GM12864 (cell line): ENCODE measurements at places on chromosomes 1 and 21.
A peak's percentile ranks its signal among the peaks of the same experiment; 100 is the strongest.

- no peak for DNase-seq
Observed at GRCh38 chr1:206074839-206075238, 21.9 kb downstream of the RHEX start.

DNA sequence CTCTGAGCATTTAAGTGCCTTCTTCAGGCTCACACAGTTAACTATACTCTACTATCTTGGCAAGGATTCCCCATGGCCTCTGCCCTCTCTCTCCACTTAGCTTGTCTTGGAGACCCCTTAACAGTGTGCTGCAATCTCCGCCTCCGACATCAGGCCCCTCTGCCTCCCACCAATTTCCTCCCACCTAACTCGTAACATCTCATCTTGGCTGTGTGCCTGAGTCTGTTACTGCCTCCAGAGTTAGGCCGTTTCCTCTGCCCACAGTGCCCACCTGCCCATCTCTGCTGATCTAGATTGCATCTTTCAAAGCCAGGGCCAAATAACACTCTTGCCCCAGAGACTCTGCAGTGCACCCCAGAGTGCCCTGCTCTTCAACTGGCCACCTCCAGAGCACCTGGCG is 244.3 kb upstream of the TMEM51 start:
- no peak for DNase-seq

GRCh38 chr1:212294983-212295382 is 9.8 kb downstream of the PPP2R5A start:
- no peak for DNase-seq

GRCh38 chr1:116123837-116124533 is 12.8 kb downstream of the MAB21L3 start:
- no peak for DNase-seq

DNA sequence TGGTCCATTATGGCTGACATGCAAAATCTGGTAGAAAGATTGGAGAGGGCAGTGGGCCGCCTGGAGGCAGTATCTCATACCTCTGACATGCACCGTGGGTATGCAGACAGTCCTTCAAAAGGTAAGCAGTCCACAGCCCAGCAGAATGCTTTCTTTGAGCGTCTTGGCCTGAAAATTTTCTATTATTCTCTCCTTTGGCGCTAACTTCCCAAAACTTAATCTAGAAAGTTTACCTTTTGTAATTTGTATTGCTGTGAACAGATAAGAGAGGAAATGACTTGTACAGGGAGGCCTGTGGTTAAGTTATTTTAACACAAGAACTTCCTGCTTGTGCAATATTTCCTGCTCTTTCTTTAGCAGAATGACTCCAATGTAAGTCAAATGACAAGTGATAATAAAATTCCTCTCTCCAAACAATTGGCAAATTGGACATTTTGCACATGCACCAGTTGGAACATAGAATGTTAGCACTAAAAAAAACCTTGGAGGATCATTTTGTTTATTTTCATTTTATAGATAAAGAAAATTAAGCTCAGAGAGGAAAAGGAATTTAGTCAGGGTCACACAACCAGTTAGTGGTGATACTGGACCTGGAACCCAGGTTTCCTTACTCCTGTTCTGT is 18.9 kb downstream of the CAP1 start:
- DNase-seq = peak; percentile 36

GRCh38 chr1:28519946-28520725 is 14.3 kb downstream of the RCC1 start:
- no peak for DNase-seq

DNA sequence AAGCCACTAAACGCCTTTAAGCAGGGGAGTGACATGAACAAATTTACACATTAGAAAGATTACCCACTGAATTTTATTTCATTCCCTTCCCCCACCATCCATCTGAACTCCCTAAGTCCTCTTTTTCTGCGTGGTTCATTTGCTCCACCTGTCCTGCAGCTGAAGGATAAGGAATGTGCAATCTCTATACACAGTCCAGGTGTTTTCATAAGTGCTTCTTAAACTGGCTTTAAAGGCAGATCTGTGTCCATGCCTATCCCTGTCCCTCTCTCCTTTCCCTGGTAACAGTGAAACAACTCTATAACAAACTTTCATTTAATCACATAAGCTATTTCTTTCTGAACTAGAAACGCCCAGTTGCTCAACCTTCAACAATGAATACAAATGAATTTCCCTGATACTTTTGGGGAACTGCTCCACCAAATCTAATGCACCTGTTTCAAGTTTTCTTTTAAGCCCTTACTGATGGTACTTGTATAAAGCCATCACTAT is 8.4 kb downstream of the GSTM3 start:
- DNase-seq = no peak

DNA sequence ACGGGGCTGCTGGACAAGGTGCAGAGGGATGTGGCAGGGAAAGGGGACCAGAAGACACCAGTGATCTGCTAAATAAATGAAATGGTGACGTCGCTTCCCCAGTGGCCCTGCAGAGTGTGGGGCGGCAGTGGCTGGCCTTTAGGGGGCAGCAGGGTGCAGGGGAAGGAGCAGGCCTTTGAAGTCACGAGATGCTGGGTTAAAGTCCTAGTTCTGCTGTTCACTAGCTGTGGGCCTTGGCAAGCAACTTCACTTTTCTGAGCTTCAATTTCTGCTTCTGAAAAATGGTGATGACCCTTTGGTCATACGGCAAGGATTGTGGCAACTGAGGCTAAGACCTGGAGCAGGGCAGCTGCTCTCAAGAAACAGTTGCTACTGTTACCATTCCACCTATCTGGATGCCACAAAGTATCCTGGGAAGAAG is 9.2 kb upstream of the GALE start:
- peak; percentile 61 for DNase-seq

DNA sequence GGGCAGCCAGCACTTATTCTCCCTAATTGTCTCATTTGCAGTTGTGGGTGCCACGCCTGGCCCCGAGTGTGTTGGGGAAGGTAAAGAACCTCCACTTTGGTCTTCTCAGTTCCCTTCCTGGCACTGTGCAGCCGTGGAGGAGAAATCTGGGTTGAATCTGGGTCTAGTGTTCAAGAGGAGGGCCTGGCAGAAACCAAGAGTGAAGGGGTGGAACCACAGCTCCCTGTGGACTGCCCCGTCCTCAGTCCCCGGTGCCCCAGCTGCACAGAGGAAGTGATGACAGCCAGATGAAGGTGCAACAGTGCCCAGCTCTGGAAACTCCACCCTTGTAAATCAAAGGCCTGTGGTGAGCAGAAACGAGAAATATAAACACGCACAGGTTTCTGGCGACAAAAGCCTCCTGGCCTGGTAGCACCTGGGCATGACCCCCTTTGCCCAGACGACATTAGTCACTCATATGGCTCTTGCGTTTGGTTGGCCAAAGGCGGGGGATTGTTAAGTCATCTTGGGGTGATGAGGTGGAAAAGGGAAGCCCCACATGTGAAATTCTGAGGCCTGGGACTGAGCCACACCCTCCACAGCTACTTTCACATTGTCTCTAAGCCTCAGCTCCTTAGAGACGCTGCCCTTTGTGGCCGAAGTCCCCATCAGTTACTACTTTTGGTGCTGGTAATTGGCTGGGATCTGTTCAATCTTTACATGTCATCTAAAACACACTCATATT is 4.2 kb upstream of the ECE1 start:
- DNase-seq = peak; percentile 91

- DNase-seq = no peak
Observed at GRCh38 chr1:145711213-145711651, 4.1 kb upstream of the PDZK1 start.

DNA sequence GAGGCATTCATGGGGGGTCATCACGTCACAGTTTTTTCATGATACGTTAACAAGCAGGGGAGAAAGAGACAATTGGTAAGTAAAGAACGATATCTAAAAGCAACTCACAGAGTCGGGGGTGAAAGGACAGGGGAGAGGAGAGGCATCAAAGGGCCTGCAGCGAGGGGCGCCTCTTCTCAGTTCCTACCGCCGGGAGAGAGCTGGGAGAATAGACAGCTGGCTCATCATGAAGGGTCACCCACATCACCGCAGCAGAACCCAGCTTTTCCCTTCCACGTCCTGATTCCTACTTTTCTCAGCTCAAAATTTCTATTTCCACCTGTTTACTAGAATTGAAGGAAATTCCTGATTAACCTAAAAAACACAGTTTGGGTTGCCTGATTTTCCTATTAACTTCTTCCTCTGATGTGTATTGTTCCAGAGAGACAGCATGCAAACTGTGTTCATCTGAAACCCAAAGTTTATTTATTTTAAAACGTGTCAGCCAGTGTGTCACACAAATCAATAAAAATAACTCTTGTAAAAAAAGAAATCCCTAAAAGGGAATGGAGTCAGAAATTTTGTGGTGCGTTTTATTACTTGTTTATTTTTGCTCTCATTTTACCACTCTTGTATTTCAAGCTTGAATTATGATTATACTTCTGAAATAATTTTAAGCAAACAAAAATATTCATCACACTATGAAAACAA is 75.4 kb downstream of the SLC25A24 start:
- DNase-seq = no peak

- DNase-seq = no peak
Observed at GRCh38 chr1:106063510-106063909, 993.0 kb upstream of the PRMT6 start.

- no peak for DNase-seq
Observed at GRCh38 chr1:41514381-41514780, 29.9 kb upstream of the EDN2 start.
